Frontal cortex (tissue), 4 donors: ENCODE measurements at places on chromosomes 7 and 10.

- no peak for DNase-seq
Observed at GRCh38 chr7:44377681-44378421, 52.5 kb upstream of the CAMK2B start.

DNA sequence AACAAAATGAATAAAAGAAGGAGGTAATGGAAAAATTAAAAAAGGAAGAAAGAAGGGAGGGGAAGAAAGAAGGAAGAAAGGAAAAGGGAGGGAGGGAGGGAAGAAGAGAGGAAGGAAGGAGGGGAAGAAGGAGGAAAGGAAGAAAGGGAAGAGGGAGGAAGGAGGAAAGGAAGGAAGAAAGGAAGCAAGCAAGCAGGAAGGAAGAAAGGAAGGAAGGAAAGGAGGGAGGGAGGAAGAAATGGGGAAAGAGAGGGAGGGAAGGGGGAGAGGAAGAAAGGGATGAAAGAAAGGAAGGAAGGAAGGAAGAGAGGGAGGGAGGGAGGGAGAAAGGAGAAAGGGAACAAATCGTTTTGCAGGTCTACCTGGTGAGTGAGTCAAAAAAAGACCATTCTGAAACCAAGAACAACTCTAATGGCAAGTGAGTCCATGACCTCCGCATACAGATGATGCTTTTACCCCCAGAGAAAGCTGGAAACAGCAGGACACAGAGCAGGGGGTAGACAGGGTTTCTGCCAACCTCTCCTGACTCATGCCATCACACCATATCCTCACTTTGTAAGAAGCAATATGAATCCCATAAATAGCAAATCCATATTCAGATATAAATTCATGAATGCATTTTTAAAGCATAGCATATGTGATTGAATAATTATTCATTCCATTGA, 1112.9 kb upstream of the AUTS2 start:
- DNase-seq: no peak

GRCh38 chr10:44956717-44957706, 2.6 kb upstream of the RASSF4 start:
- DNase-seq: no peak

GRCh38 chr10:88901984-88902789, 22.1 kb downstream of the STAMBPL1 start:
- DNase-seq: no peak

- DNase-seq: no peak
Observed at GRCh38 chr7:17912536-17913235, 27.6 kb downstream of the SNX13 start.

DNA sequence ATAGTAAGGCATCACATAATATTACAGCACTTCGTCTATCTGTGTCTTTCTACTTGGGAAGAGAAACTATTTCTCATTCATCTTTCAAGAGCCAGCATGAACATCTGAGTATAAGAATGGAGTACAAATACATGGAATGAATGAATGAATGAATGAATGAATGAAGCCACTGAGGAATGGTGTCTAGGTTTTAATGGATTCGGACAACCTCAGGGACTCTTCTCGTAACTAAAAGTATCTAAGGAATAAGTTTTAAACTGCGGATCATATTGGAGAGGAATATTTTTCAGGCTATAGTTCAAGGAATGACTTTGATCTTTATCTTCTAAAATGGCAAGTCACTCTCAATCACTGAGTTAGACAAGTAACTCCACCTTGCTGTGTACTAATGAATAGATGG, 199.0 kb downstream of the DOCK4 start:
- DNase-seq: no peak

- DNase-seq: no peak
Observed at GRCh38 chr10:68403701-68404100, 3.4 kb downstream of the RUFY2 start.

DNA sequence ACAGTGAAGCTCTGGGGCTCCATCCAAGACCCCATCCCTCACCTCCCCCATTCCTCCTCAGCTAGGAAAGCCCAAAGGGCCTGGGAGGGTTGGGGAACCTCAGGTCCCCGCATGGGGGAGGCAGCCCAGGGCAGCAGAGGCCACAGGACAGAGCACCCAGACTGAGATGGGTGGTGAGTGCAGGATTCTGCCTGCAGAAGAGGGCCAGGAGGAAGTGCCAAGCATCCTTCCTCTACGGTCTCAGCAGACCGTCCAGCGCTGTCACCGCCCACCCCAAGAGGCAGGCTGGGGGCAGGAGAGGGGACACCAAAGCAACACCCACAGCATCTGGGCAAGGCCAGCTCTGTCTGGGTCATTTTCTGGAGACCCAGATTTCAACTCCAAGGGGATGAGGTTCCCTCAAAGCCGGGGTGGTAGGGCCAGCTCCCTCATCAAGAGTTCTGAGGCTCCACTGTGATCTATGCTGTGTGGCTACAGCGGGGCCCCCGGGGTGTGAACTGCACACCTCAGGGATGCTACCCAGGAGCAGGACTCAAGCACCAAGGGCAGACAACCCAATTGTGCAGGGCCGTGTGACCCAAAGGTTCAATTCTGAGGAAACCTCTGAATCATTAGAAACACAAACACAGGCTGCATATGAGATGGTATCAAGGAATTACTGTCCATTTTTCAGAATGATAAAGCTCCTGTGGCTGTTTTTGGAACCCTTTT, 46.8 kb downstream of the CAMK2B start:
- no peak for DNase-seq

DNA sequence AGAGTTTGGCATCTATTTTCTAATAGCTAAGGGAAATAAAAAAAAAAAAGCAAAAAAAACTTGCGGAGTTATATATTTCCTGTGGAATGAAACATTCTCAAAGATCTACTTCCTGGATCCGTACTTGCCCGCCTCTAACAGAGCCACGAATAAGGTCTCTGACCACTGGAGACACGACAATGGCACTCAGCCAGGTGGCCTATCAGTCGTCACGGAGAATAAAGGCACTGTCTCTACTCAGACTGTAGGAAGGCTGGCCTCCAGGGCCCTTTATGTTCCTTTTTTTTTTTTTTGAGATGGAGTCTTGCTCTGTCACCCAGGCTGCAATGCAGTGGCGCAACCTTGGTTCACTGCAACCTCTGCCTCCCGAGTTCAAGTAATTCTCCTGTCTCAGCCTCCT, 58.7 kb downstream of the RGS10 start:
- no peak for DNase-seq

- no peak for DNase-seq
Observed at GRCh38 chr7:114073701-114074100, 154.9 kb upstream of the PPP1R3A start.

DNA sequence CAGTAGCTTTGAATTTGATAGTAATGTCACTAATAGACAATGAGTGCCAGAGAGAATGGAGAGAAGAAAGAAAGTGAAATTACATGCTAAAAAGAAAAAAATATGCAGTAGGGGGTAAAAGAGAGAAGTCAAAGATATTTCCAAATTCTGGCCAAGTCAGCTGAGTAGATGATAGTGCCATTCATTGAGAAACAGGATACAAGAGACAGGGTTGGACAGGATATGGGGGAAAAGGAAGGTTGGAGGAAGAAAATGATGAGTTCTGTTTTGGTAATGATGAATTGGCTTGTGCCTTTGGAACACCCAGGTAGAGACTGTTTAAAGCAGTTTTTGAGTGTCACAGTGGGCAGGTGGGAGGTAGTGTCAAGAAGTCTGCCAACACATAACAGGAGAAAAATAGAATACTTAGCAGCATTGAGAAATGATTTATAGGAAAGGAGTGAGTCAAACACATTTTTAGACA, 78.3 kb downstream of the LRRC17 start:
- no peak for DNase-seq

DNA sequence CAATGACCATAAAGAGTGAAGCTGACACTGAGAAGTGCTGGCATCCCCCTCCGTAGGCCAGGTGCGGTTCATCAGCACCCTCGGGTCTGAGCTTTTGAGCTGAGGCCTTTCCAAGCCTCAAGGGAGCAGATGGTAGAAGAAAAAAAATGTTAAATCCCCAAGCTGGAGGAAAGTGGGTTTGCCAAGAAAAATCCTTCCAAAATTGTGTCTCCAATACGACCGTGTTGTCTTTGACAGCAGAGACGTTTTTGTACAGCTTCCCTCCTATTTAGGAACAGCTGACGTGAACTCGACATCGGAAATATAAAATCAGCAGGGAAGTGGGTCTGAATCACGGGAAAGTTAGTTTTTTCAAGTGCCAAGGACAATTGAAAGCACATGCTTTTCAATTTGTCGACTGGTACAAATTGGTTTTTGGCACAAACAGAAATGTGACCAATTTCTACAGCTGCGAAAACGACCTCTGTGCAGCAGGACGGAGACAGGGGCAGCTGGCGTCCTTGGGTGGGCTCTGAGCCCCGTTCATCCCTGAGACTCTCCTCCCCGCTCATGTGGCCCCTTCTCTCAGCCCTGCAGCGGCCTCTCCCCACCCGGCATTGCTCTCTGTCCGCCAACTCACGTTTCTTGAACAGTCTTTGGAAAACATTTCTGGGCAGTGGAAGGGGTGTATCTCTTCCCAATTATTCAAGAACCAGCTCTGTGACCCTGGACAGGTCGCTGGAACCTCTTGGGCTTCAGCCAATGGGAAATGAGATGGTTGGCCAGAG, 89.9 kb downstream of the PAXIP1 start:
- no peak for DNase-seq

DNA sequence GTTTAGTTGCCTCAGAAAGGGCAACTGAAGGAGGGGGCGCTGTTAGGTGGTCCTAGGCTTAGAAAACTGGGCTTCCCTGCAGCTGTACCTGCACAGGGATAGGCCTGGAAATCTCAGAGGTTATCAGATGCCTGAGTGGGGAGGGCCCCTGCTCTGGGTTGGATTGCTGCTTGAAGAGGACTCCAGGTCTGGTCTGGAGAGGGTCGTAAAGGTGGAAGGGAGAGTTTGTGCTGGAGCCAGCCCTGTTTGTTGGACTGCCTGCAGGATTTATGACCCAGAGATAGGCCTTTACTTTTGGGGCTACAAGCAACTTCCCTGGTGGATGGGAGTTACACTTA, 765.9 kb downstream of the GRID1 start:
- no peak for DNase-seq

GRCh38 chr7:155570171-155570958, 24.0 kb upstream of the CNPY1 start:
- no peak for DNase-seq

- DNase-seq: no peak
Observed at GRCh38 chr10:76033457-76034196, 602.2 kb downstream of the LRMDA start.

DNA sequence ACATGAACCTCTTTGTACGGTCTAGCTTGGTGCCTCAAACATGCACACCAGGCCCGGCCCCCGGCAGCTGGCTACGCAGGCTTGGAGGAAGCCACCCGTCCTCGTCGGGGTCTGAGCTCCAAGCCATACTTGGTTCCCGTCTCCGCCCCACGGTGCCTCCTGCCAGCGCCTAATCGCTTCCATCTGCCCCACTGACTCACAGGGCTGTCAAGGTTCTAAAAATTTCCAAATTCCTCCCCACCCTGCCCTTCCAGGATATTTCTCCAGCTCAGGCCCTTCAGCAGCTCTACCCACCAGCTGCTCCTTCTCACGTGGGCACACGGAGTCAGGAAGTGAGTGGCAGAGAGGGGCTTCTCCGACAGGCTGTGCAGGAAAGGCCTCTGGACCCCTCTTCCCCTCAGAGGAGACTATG, 38.8 kb downstream of the TMEM270 start:
- DNase-seq: no peak

GRCh38 chr10:99975106-99975829, 34.5 kb downstream of the DNMBP start:
- DNase-seq: no peak

DNA sequence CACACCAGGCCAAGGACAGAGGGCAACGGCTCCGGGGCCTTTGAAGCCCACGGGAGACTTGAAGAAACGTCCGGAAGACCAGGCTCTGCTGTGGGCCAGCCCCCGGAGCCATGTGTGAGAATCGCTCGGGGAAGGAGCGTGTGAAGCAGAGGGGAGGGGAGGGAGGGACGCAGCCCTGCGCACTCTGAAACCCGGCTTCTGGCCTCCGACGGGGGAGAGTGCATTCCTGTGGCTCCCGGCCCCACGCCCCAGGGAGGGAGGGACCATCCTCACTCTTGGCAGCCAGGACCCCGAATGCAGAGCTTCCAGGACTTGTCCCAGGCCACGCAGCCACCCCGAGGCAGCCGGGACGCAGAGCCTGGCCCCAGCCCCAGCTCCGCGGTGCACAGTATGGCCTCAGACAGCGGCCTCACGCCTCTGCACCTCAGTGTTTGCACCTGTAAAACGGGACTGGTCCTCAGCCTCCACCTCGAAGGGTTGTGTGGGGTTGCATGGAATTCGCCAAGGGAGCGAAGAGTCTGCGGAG, 67.4 kb downstream of the PDGFA start:
- no peak for DNase-seq

GRCh38 chr10:27611744-27612550, 107.8 kb downstream of the RAB18 start:
- no peak for DNase-seq

DNA sequence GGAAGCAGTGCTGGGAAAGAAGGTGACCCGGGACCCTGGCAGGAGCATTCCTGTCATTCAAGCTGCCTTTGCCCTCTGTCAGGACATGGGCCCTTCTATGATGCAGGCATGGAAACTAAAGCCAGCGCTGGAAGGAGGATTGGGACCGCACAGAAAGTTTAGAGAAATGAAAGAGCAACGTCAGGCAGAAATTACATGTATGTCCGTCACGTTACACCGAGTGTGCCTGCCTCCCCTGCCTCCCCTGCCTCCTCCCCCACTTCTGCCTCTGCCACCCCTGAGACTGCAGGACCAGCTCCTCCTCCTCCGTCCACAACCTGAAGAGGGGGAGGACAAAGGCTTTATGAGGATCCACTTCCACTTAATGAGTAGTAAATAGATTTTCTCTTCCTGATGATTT, 13.9 kb upstream of the PWWP2B start:
- no peak for DNase-seq

- no peak for DNase-seq
Observed at GRCh38 chr10:121838931-121839330, 88.9 kb downstream of the ATE1 start.

DNA sequence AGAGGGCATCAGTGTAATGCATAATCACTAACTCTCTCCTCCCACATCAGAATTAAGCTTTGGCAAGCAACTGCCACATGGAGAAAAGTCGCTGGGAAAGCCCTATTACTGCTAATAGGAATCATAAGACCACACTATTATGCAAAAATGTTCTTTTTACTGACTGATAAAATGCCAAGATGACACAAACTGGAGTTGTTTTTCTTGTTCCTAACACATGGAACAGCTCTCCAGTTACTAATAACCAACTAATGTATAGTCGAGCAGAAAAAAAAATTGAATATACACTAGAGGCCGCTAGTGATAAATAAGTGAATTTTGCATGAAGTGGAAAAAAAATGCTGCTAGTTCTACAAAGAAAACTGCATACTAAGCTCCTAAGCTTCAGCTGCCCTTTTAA, 165.6 kb downstream of the TPK1 start:
- no peak for DNase-seq

DNA sequence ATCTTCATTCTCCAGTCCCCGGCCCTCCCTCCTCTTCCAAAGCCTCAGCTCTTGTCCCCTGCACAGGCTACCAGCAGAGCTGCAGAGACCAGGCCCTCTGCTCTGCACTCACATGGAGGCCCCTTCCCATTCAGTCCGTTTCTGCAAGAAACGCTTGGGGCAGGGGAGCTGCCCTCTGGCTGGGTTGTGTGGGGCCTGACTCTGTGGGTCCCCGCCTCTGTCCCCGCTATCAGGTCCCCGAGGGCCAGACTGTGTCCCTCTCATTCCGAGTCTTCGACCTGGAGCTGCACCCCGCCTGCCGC, 1.5 kb downstream of the PCOLCE start:
- peak; percentile 46 for DNase-seq
